ENCODE measurements at places on chromosomes 5 and 9. TPM values are rescaled to one million over a fixed set of nuclear protein-coding genes. Genes with fewer than 3 reads are reported as not detected.

Gene CDC23
- 29.7 TPM for total RNA-seq

Gene ODF2
- 36.6 TPM for total RNA-seq

Gene STING1
- total RNA-seq = 0.29 TPM

Gene INSL4
- total RNA-seq = not detected

Gene CDKN2AIPNL
- total RNA-seq = 17.2 TPM

Gene RUFY1
- 99.8 TPM for total RNA-seq

Gene CDX1
- total RNA-seq = not detected

Gene SLC46A2
- total RNA-seq = not detected

Gene NAIF1
- 11.4 TPM for total RNA-seq

Gene PTGDS
- total RNA-seq = not detected

Gene ANP32B
- total RNA-seq = 150 TPM

Gene MZB1
- total RNA-seq = 71.8 TPM

Gene PTPRD
- total RNA-seq = not detected

Gene FCN2
- total RNA-seq = not detected

Gene SHISAL2B
- total RNA-seq = not detected

Gene RMRP
- total RNA-seq = 7,890 TPM

Gene TLX3
- total RNA-seq = not detected

Gene EQTN
- total RNA-seq = not detected

Gene SLC45A2
- not detected for total RNA-seq

Gene SLC22A4
- total RNA-seq = 0.27 TPM

Gene NRG2
- 0.22 TPM for total RNA-seq

Gene ANKH
- 71.3 TPM for total RNA-seq

Gene ELAVL2
- not detected for total RNA-seq

Gene URM1
- total RNA-seq = 43.8 TPM

Gene SPINK7
- not detected for total RNA-seq

Gene TNFSF8
- 1.9 TPM for total RNA-seq

Gene AK8
- total RNA-seq = 1.9 TPM

Gene FOXD1
- total RNA-seq = 0.49 TPM

Gene IGIP
- 10.0 TPM for total RNA-seq

Gene GFI1B
- 0.85 TPM for total RNA-seq

Gene GAS1
- 0.39 TPM for total RNA-seq

Gene ADAMTS6
- total RNA-seq = 12.3 TPM

Gene RLN1
- total RNA-seq = 2.0 TPM

Gene TMEM232
- 6.1 TPM for total RNA-seq

Gene PHF24
- not detected for total RNA-seq

Gene SV2C
- not detected for total RNA-seq

Gene STPG3
- total RNA-seq = not detected

Gene TPPP
- total RNA-seq = 0.07 TPM

Gene UBE2QL1
- 1.6 TPM for total RNA-seq

Gene RRAGA
- 52.1 TPM for total RNA-seq

Gene KIF4B
- not detected for total RNA-seq

Gene CRHBP
- total RNA-seq = 0.62 TPM
